ENCODE measurements at places on chromosomes 6 and 20.
A peak's percentile ranks its signal among the peaks of the same experiment; 100 is the strongest.

DNA sequence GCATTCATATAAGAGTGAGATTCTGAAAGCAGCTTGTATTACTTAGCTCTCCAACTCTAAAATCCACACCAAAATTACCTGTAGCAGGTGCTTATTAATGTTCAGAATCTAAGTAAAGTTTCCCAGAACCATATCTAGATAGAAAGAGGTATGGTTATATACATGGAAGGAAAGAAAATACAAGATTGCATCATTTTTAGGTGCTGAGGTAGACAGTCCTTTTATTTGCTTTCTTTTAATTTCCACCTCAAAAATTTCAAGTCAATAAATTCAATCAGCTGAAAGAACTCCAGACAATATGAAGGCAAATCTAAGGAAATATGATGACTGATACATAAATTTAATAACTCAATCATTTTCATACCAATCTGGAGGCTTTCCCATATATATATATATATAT lies 521.9 kb downstream of the PKHD1 start:
- no peak for DNase-seq

DNA sequence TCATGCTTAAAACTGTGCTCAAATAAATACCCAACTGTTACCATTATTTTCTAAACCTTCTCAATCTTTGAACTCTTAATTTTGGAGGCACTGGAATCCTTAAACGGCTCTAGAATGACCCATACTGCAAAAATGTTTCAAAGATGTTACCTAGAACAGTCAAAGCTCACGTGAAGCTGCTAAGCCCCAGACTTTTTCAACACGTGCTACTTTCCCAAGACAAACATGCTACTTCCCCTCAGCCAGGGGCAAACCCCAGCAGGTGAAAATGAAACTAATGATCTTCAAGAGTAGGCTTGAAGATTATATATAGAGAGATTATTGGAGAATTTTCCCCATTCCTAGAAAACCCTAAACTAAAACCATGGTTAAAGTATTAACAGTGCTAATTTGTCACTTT lies 28.1 kb downstream of the HUS1B start:
- no peak for DNase-seq

DNA sequence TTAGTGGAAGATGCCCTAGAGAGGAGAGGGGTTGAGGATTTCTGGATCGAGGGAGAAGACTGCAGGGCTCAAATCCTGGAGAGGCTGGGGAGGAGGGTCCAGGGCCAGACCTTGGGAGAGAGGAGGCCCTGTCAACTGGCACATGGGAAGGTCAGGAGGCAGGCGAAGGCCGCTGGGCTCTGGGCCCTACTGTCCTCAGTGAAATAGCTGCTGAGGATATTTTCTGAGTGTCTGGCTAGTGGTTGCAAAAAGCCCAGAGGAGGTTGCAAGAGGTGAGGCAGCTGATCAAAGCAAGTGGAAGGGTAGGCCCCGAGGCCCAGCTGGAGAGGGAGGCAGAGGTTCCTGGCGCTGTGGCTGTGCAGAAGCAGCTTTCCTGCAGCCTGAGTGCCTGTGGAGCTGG lies 103.4 kb upstream of the MLN start:
- DNase-seq, result no peak

DNA sequence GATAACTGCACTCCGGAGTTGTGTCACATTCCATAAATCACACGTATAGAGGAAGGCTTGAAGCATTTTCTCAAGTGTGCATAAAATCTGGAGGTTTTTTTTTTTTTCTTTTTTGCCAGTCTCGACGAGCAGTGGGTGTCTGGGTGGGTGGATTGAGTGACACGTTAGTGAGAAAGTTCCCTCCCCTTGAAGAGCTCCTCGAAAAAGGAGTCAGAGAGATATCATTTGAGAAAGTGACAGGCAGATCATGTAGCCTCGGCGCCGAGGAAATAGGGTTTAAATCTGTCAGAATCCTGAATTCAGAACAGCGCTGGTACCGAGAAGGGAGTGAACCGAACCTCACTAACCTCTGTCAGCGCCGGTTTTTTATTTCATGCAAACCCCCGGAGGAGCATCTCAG lies 269.5 kb upstream of the ARID1B start:
- no peak for DNase-seq

DNA sequence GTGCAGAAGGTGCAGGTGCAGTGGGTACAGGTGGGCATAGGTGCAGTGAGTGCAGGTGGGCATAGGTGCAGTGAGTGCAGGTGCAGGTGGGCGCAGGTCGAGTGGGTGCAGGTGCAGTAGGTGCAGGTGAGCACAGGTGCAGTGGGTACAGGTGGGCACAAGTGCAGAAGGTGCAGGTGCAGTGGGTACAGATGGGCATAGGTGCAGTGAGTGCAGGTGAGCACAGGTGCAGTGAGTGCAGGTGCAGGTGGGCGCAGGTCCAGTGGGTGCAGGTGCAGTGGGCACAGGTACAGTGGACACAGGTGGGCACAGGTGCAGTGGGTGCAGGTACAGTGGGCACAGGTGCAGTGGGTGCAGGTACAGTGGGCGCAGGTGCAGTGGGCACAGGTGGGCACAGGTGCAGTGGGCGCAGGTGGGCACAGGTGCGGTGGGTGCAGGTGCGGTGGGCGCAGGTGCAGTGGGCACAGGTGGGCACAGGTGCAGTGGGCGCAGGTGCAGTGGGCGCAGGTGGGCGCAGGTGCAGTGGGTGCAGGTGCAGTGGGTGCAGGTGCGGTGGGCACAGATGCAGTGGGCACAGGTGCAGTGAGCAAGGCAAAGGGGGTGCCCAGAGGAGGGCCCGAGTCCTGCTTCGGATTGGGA lies 15.3 kb downstream of the ZBTB46 start:
- no peak for DNase-seq

- no peak for DNase-seq
These were observed 7.5 kb downstream of the BEND6 start for GRCh38 chr6:56962441-56962840.

- no peak for DNase-seq
These were observed 33.7 kb downstream of the PAX1 start for GRCh38 chr20:21739161-21739560.

GRCh38 chr6:99602520-99603420 lies 3.9 kb upstream of the PRDM13 start:
- DNase-seq, result no peak

- DNase-seq, result no peak
These were observed 229.5 kb downstream of the CDH26 start for GRCh38 chr20:60187683-60188082.

GRCh38 chr6:159086033-159086618 lies 41.3 kb upstream of the TAGAP start:
- DNase-seq, result no peak

GRCh38 chr20:48898210-48898609 lies 23.3 kb upstream of the ARFGEF2 start:
- DNase-seq, result no peak

- peak; percentile 70 for DNase-seq
These were observed 22.7 kb upstream of the ZNF184 start for GRCh38 chr6:27495386-27496135.

- DNase-seq, result no peak
These were observed 35.8 kb downstream of the GCM1 start for GRCh38 chr6:53112871-53113270.

DNA sequence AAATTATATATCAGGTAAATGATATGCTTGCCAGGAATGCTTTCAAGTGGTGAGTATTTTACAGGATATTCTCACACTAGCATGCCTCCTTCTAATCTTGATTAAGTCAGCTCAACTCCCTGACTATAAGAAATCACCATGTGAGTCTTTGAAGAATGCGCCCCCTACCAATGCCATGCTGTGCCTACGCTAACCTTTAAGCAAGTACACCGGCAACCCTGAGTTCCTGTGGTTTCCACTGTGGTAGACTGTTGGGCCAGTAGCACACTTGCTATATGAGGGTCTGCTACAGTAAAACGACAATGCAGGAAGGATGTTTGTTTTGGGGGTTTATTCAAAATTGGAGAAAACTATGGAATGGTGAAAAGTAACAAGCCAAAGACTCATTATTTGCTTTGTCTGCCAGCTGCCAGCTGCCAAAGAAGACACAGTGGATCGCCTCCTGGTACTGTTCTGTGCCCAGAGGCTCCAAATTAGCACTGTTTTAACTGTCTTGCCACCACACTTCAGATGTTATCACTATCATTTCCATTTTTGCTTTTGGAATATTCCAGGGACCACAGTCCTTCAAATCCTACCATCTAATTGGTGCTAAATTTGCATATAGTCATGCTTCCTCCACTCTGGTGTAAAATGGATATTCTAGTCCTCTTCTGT lies 333.5 kb downstream of the RNGTT start:
- no peak for DNase-seq

DNA sequence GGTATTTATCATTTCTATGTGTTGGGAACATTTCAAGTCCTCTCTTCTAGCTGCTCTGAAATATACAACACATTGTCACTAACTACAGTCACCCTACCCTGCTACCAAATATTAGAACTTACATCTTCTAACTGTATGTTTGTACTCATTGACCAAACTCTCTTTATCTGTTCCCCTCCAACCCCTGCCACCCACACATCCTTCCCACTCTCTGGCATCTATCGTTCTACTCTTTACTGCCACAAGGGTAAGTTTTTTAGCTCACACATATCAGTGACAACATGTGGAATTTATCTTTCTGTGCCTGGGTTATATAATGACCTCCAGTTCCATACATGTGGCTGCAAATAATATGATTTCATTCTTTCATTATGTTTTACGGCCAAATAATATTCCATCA lies 171.9 kb downstream of the GMDS start:
- no peak for DNase-seq

DNA sequence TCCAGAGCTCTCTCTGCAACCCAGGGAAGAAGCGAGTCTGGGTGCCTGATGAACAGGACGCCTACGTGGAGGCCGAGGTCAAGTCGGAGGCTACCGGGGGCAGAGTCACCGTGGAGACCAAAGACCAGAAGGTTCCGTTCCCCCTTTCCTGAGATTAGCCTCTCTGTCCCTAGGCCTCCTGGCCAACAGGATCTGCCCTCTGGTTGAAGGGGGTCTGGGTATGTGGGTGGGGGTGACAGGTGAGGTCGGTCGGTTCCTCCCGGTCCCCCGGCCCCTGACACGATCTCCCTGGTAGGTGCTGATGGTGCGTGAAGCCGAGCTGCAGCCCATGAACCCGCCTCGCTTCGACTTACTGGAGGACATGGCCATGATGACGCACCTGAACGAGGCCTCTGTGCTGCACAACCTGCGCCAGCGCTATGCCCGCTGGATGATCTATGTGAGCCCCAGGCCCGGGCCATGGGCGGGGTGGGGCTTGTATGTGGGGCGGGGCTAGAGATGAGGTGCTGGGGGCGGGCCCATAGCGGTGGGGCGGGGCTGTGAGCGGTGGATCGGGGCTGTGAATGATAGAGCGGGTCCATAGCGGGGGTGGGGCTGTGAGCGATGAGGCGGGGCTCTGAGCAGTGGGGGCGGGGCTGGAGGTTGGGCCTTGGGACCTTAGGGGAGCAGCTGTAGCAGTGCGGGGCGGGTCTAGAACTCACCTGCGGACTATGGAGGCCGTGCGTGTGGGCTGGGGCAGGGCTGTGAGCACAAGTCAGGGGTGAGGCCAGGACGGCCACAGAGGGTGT lies 23.9 kb downstream of the MYH7B start:
- DNase-seq, result peak; percentile 35

- no peak for DNase-seq
These were observed 293.6 kb upstream of the PRND start for GRCh38 chr20:4427940-4428586.

DNA sequence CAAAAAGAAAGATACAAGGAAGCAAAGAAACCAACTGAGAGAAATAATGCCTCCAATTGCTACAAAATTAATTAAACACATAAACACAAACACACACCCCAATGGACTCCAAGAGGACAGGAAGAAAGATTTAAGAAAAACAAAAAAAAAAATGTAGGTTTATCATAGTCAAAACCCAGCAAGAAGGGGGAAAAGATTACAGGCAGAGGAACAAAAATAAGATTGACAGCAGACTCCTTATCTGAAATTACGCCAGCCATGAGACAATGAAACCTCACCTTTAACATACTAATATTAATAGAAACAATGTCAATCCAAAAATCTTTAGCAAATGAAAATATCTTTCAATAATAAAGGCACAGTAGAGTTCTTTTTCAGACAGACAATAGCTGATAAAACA lies 155.8 kb downstream of the RNGTT start:
- no peak for DNase-seq

- no peak for DNase-seq
These were observed 3.6 kb upstream of the TAAR8 start for GRCh38 chr6:132548746-132549463.

DNA sequence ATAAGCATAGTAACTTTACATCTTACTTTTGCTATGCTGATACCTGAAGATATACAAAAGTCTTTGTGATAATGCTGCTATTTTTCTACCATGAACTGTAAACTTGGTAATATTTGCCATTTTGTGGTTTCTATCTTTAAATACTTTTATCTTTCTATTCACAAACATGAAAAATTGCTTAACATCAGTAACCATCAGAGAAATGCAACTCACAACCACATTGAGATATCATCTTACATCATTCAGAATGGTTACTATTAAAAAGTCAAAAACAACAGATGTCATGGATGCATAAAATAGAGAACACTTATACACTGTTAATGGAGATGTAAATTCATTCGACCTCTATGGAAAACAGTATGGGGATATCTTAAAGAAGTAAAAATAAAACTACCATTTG lies 112.0 kb downstream of the TRDN start:
- DNase-seq, result no peak

DNA sequence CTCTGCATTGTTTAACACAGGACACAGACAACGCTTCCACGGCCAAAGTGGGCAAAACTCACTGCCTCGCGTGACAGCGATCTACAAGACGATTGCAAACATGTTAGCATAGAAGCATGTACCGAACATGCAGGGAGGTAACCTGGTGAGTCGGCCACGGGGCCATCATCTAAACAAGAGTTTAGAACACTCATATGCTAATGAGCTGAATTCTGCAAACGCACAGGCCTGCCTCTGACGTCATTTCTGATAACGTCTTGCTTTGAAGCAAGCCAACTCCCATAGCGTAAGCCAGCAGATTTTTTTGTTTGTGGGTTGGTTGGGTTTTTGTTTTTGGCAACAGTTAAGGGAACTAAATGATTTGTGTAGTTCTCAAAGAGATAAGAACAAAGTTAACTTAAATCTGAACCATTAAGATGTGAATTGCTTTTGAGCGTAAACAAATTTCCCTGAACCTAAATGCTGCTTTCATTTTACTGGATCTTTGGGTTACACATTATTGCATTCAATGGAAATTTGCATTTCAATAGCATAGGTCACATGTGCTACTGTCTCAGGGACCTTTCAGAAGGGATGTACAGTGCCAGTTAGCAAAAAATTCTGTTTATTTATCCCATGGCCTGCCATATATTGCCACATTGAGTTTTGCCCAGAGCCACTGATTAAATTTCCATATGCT lies 184.5 kb upstream of the PDE10A start:
- DNase-seq, result no peak

GRCh38 chr6:116530436-116530835 lies 15.0 kb downstream of the TRAPPC3L start:
- no peak for DNase-seq

DNA sequence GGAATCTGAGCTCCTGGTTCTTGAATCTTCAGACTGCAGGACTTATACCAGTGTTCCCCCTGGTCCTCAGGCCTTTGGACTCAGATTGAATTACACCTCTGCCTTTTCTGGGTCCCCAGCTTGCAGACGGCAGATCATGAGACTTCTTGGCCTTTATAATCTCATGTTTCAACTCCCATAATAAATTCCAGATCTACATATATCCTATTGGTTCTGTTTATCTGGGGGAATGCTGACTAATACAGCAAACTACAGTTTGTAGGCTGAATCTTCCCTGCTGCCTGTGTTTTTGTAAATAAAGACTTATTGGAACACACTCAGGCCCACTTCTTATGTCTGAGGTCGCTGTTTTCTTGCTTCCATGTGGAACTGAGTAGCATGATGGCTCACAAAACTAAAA lies 184.7 kb downstream of the HDGFL1 start:
- DNase-seq, result no peak

Measured in stimulated activated CD4-positive, alpha-beta T cell treated with anti-CD3 and anti-CD28 coated beads, Interleukin-4, amount 100 ng/mL, for 48 hours (primary cell).